ENCODE measurements at places on chromosomes 5 and 9.

- no peak for DNase-seq
These were observed 39.7 kb upstream of the BASP1 start for GRCh38 chr5:17177501-17178372.

- DNase-seq, result no peak
These were observed 598 bp upstream of the TMED7 start for GRCh38 chr5:115626445-115626823.

GRCh38 chr9:97906236-97906831 is 16.0 kb downstream of the TRMO start:
- DNase-seq, result no peak

GRCh38 chr9:35656348-35656747 is 1.5 kb downstream of the RMRP start:
- DNase-seq, result no peak

- peak; percentile 19 for DNase-seq
These were observed 31.6 kb upstream of the NAA35 start for GRCh38 chr9:85909390-85909789.

DNA sequence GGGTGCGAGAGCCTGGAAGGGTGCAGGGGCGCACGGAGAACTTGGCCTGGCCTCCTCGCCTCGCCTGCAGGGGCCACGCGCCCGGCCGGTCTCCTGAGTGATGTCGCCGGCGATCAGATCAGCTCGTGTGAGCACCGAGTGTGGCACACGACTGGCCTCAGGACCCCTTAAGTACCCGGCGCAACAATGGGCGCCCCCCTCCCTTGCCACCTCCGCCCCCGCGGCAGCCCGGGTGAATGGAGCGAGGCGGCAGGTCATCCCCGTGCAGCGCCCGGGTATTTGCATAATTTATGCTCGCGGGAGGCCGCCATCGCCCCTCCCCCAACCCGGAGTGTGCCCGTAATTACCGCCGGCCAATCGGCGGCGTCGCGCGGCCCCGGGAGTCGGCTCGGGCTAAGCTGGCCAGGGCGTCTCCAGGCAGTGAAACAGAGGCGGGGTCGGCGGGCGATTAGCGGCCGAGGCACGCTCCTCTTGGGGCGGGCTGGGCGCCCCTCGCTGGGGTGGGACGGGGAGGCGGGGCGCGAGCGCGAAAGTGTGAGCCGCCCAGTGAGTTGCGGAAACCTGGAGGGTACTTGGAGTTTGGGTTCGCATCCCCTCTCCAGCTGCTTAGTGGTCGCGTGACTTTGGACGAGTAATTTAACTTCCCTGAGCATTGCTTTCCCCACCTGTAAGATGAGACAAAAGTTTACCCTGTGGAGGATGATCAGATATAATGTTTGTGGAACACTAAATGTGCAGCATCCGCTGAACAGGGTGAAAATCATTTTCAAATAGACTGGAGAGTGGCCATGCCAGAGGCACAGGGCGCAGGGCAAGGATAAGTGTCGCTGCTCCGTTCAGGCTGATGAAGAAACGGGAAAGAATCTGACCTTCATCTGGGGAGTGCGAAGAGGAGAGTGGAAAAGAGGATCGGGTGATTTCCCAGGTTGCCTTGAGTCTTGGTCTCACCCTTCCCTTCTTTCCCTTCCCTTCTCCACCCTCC is at the start of gene NEUROG1:
TSS of gene NEUROG1 (minus strand) at position 145 of the 982 bp plus-strand sequence. CDS start 274 bp downstream, outside the sequence.
- peak; percentile 84 for DNase-seq

DNA sequence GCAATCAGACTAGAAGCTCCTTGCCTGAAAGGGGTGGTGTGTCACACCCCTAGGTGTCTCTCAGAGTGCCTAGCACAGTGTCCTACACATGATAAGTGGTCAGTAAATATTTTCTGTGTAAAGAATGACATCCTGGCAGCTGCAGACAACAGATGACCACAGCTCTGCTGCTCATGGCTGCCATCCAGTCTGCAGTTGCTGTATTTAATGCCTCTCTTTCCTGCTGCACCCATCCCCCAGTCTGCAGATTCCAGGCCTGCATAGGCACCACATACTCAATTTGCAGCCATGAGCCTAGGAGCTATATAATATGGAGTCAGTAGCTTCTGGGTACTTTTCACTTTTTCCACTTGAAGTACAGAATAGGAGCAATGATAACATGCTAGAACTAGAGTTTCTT is 94.9 kb upstream of the NR4A3 start:
- peak; percentile 66 for DNase-seq
